ENCODE measurements at places on chromosomes 1 and 21.
A peak's percentile ranks its signal among the peaks of the same experiment; 100 is the strongest.

DNA sequence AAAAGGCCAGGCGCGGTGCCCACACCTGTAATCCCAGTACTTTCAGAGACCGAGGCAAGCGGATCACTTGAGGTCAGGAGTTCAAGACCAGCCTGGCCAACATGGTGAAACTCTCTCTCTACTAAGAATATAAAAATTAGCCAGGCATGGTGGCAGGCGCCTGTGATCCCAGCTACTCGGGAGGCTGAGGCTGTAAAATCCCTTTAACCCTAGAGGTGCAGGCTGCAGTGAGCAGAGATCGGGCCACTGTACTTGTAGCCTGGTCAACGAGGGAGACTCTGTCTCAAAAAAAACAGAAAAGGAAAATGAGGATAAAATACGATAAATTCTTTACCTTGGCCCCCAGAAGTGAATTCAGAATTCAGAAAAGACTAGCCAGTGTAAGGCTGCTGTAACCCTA is 1.6 kb downstream of the TMEM50B start:
- no peak for DNase-seq

GRCh38 chr1:75967719-75968118 is 35.5 kb upstream of the ASB17 start:
- no peak for DNase-seq

DNA sequence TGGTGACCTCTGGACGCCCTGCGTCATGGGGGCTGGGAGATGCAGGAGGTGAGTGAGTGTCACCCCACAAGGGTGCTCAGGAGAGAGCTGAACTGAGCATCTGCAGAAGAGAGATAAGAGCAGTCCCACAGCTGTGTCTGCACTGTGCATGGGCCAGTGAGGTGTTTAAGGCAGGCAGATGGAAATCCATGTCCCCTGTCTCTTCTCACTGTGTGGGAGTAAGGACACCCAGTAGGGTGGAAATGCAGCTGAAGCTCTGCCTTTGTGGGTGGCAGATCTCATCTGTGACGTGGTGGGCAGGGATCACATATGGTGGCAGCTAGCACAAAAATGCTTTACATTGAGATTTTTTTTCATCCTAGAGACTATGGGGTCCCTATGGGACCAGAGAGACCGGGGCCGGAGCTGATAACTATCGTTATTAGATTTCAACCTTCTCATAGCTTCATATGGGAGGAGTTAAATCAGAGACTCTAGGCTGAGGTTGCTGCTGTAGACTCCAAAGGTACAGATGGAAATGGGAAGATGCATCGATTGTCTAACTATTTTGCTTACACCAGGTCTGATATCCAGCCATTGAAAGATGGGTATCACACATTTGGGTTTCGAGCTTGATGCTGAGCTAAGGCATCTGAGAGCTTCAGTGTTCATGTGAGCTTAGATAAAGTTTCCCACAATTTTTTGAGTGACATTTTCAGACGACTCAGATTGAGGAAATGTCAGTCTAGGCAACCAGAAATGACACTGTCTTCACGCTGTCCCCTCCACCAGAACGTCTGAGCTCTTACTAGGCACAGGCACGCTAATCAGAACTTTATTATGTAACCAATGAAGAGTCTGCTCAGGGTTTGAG is 65.3 kb upstream of the PSEN2 start:
- DNase-seq: no peak

GRCh38 chr1:36183309-36183856 is 27.4 kb downstream of the MAP7D1 start:
- no peak for DNase-seq

- DNase-seq: no peak
These were observed 282 bp downstream of the RSPH1 start for GRCh38 chr21:42495765-42496119.

DNA sequence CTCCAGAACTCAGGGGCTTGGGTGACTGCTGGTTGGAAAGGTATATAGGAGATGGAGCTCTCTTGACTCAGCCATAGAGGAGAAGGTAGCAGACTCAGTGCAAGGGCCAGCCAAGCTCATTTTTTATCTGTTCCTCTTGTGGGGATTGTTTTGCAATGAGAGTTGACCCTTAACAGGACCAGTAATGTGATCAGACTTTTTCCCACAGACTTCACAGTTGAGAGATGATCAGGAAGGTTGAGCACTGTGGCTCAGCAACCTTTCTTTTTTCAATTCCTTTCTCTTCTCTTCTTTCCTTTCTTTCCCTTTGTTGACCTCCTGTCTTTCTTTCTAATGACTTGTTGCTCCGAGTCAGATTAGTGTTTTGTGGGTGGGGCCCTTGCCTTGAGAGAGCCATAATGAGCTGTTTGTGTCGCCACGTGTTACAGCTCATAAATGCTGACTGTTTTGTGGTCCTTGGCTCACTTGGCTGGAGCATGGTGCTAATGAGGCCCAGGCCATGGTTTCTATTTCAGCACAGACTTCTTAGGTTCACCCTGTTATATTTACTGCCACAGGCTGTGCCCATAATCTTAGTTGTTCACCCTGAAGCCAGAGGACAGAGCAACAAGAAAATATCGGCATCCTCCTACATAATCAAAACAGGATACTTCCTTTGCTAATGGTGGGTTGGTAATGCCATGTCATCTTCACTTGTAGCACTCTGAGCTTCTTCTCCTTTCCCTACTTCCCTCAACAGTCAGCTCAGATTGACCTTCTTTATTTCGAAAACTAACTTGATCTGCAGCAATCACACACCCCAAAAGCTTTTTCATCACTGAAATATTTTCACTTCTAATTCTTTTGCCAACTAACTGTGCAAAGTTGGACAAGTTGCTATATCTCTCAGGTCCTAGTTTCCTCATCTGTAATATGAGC is 13.9 kb downstream of the ADAM30 start:
- no peak for DNase-seq

DNA sequence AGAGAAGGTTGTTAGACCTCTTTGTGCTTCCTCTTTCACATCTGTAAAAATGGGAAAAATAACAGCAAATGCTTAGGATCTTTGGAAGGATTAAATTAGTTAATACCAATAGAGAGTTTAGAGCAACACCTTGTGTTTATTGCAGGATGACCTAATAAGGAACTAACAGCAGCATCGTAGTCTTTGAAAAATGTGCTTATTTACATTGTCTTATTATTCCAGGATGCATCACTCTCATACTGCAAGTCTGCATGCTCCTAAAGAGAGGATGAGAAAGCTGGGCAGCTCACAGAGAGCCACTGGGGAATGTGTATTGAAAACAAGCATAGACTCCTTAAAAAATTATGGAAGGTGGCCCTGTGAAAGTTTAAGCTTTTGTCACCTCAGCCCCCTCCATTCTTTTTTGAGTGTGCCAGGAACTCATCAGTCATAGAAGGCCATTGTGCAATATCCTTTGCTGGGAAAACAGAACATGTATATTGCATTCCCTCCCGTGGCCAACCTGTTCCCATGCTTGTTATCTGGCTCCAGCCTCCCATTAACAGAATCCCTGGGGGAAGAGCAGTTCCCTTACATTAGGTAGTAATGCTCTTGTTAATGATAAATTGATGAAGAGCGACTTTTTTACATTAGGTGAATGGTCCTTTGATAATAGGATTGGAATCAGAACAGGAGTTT is 180.7 kb downstream of the ZNF326 start:
- DNase-seq: no peak

DNA sequence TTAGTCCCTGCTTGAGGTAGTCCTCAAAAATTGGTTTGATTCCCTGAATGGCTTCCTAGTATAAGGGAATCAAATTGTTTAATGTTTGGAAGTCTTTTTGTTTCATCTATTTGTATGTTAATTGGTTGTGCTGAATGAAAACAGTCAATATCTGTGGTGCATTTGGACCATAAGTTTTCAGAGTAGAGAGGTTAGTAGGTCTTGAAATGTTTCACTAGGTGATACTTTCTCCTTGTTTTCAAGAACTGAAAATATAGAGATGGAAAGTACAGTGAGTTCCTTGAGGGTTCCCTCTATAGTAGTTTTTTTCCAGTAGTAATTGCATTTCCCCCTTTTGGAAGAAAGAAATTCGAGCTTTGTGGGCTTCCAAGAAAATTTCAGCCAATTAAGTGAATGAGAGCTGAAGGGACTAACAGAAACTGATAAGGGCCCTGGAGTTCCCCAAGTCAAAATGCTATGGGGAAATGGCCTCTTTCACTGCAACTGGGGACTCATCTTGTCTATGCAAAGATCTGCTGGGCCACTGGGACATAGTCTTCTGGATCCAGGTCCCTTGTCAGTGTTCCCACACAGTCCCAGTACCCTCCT is 18.6 kb upstream of the CEP350 start:
- DNase-seq: no peak

DNA sequence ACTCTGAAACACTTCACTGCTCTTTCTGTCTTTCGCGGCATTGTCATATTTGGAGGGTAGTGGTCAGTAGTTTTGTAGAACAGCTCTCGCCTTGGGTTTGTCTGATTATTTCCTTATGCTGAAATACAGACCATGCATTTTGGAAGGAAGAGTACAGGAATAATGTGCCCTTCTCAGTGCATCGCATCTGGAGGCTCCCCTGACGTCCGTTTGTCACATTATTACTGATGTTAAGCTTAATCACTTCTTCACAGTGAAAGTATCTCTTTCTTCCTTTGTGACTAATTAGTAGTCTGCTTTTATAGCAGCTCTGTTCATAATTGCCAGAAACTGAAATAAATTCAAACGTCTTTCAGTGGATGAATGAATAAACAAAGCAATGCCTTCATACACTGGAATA is 85.7 kb upstream of the CXADR start:
- DNase-seq: no peak

- no peak for DNase-seq
These were observed 848 bp downstream of the DNM3 start for GRCh38 chr1:171841931-171842761.

DNA sequence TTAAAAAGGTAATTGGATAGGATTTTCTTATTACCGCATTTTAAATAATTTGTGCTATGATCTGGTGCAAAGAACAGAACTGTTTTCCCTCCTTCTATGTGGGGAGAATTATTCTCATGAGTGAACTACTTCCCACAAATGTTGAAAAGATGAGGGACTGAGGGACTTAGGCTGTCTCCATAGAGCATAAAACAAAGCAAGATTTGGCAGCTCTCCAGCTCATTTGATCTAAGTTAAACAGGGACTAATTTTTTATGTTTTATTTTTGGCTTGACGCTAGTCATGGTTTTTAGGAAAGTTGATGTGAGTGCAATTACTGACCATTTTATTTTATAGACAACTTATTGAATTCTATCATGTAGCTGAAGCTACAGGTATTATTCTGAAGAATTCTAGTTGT is 362.3 kb downstream of the HLX start:
- DNase-seq: no peak

- no peak for DNase-seq
These were observed 50.2 kb downstream of the LPAR3 start for GRCh38 chr1:84842748-84843231.

DNA sequence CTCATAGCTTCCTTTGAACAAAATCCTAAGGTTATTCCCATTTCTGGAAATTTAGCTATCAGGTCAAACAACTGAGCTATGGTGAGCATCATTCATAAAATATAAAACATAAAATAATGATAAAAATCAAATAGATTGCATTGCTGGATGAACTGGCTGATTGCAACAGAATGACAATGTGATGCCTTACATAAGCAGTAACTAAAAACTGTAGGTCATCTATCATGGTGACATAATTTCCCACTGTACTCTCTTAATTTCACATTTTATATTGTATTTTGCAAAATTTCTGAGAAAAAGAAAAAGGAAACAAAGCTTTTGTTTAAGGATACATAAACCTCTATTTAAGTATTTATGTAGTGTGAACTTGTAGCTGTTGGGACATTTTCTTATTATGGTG is 4.6 kb downstream of the PTGER3 start:
- DNase-seq: no peak

DNA sequence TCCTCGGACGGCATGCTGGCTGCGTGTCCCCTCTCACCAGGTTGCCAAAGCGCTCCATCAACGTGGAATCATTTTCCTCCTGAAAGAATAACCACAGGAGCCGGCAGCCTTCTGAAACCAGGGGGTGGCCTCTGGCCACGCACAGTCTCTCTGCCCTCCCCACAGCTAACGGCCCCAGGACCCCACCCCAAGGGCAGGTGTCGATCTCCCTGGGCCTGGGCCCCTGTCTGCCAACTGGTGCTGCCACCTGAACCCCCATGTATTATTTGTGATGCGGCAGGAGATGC is 46.1 kb downstream of the KCNAB2 start:
- no peak for DNase-seq

DNA sequence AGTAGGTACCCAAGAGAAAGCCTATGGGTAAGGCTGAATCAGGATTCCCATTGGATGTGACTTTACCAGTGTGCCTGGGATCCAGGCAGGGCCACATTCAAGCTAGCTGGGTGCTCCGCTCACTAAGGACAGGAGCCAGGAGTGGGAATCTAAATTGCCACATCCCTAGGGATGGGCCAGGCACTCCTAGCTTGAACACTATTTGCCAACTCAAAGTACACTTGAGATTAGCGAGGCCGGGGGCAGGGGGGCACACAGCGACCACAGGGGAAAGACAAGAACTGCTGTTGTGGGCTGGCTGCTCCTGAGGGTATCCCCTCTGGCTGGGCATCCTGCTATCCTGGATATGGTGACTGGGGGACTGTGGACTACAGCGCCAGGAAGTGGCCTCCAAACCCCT is 4.3 kb downstream of the SLC45A3 start:
- peak; percentile 78 for DNase-seq

- DNase-seq: no peak
These were observed 364.8 kb downstream of the RPS6KC1 start for GRCh38 chr1:213415691-213416380.

DNA sequence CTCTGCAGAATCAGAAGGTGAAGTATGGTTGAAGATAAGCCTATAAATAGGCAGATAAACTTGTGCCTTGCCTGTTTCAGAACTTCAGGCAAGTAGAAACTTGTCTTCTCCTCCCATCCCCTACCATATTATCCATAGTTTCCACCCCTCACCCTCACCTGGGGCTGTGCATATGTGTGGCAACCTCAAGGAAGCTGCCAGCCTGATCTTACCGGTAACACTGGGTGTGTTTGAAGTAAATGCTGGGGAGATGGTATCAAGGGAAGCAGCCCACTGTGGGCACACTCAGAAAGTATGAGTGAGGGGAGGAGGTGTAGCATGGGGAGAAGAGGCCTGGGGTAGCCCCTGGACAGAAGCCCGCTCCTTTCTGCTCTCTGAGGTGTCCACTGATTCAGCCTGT is 14.5 kb downstream of the VANGL2 start:
- DNase-seq: no peak

DNA sequence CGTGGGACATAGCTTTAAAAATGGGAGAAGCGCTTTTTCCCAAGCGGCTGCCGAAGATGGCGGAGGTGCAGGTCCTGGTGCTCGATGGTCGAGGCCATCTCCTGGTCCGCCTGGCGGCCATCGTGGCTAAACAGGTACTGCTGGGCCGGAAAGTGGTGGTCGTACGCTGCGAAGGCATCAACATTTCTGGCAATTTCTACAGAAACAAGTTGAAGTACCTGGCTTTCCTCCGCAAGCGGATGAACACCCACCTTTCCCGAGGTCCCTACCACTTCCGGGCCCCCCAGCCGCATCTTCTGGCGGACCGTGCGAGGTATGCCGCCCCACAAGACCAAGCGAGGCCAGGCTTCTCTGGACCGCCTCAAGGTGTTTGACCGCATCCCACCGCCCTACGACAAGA is 245.5 kb downstream of the MRPL39 start:
- DNase-seq: no peak

Measured in HepG2 (cell line).